Stimulated activated CD4-positive, alpha-beta T cell treated with anti-CD3 and anti-CD28 coated beads, Interleukin-1b, Interleukin-23, amount 100 ng/mL, for 24 hours (primary cell): ENCODE measurements at places on chromosomes 1 and 21.

- DNase-seq = no peak
These were observed 22.7 kb downstream of the CLIC6 start for GRCh38 chr21:34691390-34692032.

DNA sequence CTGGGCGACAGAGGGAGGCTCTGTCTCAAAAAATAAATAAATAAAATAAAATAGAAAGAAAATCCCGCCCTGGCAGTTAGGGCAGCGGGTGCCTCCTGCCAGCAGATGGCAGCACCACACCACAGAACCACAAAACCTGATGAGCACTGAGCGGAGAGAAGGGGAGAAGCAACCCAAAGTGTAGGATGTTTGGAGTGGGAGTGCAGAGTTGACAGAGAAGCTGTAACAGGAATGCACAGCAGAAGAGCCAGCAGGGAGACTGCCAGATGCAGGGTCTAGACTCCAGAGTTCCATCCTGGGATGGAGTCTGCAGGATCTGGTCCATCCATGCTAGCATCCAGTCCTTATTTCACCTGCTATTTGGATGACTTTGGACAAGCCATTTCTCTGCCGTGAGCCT, 29.7 kb upstream of the KIRREL1 start:
- peak; percentile 25 for DNase-seq

- no peak for DNase-seq
These were observed 40.5 kb downstream of the MAP3K7CL start for GRCh38 chr21:29170944-29171343.

- DNase-seq = no peak
These were observed 56.7 kb downstream of the SLC37A1 start for GRCh38 chr21:42570362-42570761.

GRCh38 chr1:85992791-85993190, 163.8 kb downstream of the COL24A1 start:
- DNase-seq = no peak

GRCh38 chr1:11519629-11520031, 40.7 kb downstream of the DISP3 start:
- no peak for DNase-seq

GRCh38 chr1:208184966-208185654, 59.1 kb downstream of the PLXNA2 start:
- no peak for DNase-seq

- peak; percentile 17 for DNase-seq
These were observed 641 bp upstream of the ZBTB21 start for GRCh38 chr21:42010507-42011495.

DNA sequence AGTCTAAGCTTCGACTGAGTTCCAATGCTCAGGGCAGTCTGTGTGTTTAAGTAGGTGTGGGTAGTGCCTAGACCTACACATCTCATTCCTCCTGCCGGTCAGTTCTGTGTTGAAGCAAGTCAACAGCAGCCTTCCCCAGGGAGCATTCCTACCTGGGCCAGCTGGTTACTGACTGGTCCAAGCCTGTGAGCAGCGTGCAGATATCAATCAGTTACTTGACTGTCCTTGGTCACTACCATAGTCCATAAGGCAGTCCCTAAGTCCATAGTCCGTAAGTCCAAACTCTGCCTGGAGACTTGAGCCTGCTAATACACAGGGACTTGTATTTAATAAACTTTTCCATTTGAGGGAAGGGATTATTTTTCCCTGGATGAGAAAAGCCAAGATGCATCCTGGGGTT, 171.9 kb downstream of the PGBD5 start:
- no peak for DNase-seq

- no peak for DNase-seq
These were observed 42.1 kb upstream of the ABCG1 start for GRCh38 chr21:42176859-42177258.

GRCh38 chr1:4605158-4605557, 49.3 kb upstream of the AJAP1 start:
- DNase-seq = no peak

DNA sequence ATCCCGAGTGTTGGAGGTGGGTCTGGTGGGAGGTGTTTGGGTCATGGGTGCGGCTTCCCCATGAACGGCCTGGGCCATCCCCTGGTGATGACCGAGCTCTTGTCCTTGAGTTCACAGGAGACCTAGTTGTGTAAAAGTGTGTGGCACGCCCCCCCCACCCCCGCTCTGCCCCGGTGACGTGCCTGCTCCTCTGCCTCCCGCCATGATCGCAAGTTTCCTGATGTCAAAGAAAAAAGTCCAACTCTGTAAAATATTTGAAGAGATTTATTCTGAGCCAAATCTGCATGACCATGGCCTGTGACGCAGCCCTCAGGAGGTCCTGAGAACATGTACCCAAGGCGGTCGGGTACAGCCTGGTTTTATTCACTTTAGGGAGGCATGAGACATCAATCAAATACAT, 125.1 kb upstream of the COL6A1 start:
- DNase-seq = no peak

DNA sequence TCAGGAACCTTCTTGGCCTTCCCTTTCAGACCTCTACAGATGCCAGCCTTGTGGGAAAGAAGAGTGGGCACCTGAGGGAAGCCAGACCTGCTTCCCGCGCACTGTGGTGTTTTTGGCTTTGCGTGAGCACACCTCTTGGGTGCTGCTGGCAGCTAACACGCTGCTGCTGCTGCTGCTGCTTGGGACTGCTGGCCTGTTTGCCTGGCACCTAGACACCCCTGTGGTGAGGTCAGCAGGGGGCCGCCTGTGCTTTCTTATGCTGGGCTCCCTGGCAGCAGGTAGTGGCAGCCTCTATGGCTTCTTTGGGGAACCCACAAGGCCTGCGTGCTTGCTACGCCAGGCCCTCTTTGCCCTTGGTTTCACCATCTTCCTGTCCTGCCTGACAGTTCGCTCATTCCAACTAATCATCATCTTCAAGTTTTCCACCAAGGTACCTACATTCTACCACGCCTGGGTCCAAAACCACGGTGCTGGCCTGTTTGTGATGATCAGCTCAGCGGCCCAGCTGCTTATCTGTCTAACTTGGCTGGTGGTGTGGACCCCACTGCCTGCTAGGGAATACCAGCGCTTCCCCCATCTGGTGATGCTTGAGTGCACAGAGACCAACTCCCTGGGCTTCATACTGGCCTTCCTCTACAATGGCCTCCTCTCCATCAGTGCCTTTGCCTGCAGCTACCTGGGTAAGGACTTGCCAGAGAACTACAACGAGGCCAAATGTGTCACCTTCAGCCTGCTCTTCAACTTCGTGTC, 995 bp upstream of the ZBTB48 start:
- no peak for DNase-seq

DNA sequence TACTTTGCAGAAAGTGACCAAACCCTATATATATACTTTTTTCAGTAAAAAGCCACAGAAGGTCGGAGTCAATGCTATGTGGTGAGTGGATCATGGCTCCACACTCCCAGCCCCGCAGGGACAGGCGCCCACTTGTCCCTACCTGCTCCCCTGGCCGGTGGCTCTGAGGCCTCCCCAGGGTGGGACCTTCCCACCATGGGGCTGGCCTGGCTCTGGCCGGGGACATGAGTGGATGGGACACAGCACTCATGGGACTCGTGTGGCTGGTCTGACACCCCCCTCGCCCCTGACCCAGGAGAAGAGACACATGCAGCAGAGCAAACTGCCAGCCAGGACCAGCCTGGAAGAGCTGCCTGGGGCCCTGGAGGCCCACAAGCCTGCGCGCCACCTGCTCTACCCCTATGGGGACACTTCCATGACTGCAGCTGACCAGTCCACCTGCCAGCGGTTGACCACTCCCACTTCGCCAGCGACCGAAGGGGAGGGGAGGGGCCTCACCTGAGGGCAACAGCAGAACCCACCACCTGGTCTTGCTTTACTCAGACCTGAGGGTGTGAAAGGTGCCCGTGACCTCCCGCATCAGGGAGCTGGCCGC, 2.2 kb downstream of the SPATC1L start:
- DNase-seq = no peak

DNA sequence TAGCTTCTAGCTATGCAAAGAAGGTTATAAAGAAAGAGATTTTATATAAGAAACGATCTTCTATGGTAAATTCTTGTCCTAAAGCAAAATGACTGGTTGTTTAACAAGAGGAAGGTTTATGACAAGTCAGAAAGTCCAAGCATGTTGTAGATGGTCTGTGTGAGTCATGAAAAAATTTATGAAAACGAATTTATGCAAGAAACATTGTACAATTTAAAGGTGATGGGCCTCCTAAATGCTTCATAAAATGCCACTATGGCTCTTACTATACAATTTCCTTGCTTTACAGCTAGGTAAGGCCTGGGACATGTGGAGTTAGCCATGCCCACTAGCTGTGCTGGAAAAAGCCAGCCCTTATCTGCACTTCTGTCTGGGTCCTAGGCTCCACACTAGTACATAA, 125.4 kb downstream of the PTGER3 start:
- no peak for DNase-seq

GRCh38 chr1:228721407-228721806, 13.9 kb upstream of the RHOU start:
- no peak for DNase-seq

GRCh38 chr1:40183055-40183710, 22.0 kb downstream of the RLF start:
- DNase-seq = no peak

GRCh38 chr1:234962340-234962989, 166.2 kb downstream of the TOMM20 start:
- DNase-seq = no peak

GRCh38 chr1:118907466-118907865, 80.7 kb downstream of the TBX15 start:
- no peak for DNase-seq
